GM12878 (cell line): ENCODE measurements at places on chromosomes 12 and 14. TPM values are rescaled to one million over a fixed set of nuclear protein-coding genes. Genes with fewer than 3 reads are reported as not detected.

DNA sequence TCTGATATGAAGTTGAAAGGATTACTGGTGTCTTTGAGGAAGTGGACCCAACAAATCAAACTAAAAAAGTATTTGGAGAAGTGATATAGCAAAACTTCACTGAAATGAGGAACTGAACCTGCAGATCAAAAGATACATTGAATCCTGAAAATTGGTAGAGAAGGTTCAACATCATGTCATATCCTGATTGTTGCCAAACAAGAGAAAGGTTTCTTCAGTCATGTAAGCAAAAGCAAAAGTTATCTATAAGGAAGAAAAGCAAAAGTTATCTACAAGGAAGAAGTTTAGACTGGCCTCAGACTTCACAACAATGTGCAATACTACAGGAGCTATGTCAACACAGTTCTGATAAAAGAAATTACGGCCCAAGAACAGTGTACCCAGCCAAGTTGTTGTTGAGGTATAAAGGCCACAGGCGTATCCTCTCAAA lies 142.7 kb downstream of the RAD51B start:
- DNase-seq = peak; percentile 77

FOXM1 gene
- 58.6 and 60.0 TPM in 2 replicates for total RNA-seq

- DNase-seq = no peak
Observed at GRCh38 chr12:79547044-79547734, 143.6 kb downstream of the PAWR start.

DNA sequence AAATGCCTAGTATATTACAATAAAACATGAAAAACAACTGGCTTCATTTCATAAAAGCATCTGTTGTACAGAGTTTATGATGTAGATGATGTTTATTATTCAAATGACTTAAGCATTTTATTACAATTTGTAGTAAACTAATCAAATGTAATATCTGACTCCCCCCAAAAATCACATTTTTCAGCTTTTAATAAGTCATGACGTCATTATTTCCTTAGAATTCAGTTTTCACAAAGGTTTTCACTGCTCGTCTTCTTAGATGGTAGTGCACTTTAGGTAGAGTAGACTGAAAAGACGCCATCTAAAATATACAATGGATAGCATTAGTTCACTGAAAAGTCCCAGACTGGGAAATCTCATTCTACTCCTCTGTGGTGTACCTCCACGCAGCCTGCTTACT lies 181.5 kb downstream of the ACSS3 start:
- no peak for DNase-seq

- no peak for DNase-seq
Observed at GRCh38 chr12:19659501-19659900, 220.2 kb downstream of the AEBP2 start.

GRCh38 chr12:46492471-46493085 lies 120.0 kb upstream of the SLC38A2 start:
- no peak for DNase-seq

DNA sequence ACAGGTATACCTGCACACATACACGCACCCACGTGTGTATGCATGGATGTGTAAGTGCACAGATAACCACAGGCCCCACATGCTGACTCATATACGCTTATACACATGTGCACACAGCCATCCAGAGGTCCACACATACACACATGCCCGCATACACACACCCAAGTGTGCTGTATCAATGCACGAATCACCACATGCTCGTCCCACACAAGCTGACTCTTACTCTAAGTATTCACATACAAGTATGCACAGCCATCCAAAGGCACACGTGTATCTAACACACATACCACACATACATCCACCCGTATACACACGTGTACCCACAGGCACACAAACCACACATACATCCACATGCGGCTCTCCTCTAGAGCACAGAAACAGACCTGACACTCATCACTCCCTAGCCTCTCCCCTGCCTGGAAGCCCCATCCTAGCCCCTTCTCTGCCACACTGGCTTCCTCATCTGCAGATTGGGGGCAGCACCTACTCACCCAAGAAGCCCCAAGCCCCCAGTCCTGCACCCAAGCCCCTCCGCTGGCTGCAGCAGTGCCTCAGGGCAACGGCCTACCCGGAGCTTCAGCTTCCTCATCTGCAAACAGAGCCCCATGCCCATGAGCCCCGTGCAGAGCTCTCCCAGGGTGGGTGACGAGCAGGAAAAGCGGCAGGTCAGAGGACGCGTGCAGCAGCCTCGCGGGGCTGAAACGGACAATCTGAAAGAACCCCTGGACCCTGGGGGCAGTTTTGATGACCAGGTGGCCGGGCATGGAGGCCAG lies 105.4 kb downstream of the NCOR2 start:
- DNase-seq = no peak

POTEG gene
- 1.6 and 1.7 TPM in 2 replicates for total RNA-seq

RASAL1 gene
- not detected in 2 replicates for total RNA-seq

DDX24 gene
- 179 and 186 TPM in 2 replicates for total RNA-seq

DNA sequence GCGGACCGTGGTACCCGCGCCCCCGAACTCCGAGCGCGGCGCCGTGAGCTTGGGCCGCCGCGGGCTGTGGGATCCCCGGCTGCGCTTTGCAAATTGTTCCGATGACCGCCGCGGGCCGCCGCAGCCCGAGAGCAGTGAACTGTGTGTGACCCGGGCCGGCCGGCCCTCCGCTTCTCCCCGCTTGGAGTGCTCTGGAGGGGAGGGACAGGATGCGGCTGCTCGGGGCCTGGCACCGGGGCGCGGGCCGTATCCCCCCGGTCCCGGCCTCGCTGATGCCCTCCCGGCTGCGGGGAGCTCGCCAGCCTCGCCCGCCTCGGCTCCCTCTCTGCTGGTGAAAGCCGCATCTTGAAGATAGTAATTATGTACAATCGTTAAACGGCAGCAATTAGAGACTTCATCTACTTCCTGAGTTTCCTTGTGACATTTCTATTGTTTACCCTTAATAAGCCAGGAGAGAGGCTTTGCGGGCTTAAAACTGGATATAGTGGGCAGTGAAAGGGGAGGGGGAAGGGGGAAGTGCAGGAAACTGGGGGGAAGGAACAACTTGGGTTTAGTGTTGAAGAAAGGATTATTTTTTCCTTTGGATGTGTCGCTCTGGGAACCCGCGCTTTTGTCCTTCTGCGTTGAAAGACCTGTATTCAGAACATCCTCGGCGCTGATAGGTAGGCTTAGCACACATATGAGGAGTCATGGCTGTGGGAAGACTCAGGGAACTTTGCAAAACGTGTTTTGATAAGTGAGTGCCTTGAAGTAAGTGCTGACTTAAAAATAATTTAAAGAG lies 1.2 kb downstream of the PELI2 start:
- DNase-seq = no peak

UNC79 gene
- total RNA-seq = 0.15 and 0.16 TPM in 2 replicates

PRH1 gene
- total RNA-seq = 9.2 and 11.6 TPM in 2 replicates

GRCh38 chr14:46840944-46841720 lies 189.6 kb upstream of the RPL10L start:
- DNase-seq = no peak

PWP1 gene
- total RNA-seq = 45.7 and 49.4 TPM in 2 replicates

SRGAP1 gene
- total RNA-seq = 0.85 and 0.96 TPM in 2 replicates

GRCh38 chr12:16002880-16003279 lies 91.7 kb downstream of the DERA start:
- no peak for DNase-seq

GRCh38 chr12:54625598-54625997 lies 9.1 kb downstream of the LACRT start:
- DNase-seq = no peak

- DNase-seq = no peak
Observed at GRCh38 chr12:24600996-24601395, 347.9 kb downstream of the BCAT1 start.

DNA sequence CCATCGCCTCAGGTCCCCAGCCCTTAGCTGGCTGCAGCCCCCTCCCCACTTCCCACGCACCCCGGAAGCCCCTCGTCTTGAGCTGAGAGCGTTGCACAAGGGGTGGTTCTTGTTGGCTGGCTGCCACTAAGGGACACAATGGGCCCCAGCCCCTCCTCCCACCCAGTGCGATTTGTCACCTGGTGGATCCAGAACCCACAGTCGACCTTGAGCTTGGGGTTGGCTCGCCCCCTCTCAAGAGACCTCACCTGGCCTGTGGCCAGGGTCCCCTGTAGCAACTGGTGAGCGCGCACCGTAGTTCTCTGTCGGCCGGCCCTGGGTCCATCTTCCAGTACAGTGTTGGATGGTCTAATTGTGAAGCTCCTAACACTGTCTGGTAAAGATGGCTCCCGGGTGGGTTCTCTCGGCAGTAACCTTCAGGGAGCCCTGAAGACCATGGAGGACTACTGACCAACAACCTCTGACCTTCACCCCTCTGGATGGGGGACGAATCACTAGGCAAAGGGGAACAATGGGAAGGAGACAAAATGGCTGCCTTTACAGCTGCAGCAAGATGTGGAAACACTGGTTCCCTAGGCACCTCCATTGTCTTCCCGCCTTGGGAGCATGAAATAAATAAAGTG lies 6.6 kb downstream of the PHB2 start:
- DNase-seq = no peak

- no peak for DNase-seq
Observed at GRCh38 chr12:102888511-102888910, 28.5 kb downstream of the PAH start.

- no peak for DNase-seq
Observed at GRCh38 chr12:81077686-81078441, at the start of gene ACSS3. Gene ACSS3 (plus strand): TSS chr12:81078079. CDS start chr12:81078121, 42 bp downstream.

DNA sequence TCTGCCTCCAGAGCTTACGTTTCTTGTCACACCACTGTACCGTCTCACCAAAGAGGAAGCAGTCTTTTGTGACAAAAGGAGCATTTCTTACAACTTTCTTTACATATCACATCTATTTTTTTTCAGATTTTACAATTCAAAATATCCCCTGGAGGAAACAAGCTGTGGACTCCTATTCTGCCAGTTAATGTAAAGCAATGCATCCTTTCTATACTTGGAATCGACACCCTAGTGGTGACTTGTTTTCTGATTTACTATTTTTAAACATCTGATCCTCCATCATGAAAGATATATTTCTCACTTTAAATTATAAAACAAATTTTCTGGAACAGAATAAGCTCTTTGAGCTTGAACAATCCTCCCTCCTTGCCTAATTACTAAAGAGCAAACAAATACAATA lies 34.8 kb downstream of the AICDA start:
- DNase-seq = no peak

DNA sequence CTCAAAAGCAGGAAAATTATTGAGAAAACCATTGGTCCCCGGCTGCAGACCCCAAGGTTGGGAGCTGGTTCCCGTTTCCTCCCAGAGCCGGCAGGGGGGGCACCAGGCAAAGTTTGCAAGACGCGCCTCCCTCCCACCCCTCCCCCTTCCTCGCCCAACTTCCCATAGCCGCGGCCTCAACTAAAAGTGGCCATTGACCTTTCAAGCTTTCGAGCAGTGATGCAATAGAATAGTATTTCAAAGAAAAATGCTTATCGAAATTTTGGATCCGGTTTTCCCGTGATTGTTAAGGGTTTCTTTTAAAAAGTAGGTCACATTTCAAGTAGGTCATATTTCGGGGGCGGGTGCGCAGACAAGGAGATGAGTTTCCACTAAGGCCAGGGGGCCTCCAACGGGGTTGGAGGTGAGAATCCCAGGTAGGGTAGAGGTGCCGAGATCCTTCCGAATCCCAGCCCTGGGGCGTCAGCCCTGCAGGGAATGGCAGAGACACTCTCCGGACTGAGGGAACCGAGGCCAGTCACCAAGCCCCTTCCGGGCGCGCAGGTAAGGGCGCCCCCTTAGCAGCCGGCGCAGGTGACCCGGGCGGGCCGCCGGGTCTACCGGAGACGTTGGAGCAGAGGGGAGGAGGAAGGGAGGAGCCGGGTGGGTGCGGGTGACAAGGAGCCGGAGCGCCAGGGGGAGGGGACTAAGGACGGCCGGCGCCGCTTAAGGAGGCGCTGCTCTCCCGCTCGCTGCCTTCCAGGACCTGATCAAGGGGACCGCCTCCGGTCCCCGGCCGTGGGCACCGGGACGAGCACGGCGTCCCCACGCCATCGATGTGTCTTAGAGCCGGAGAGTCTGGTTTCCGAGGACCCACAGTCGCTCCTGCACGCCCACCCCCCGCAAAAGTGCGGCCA lies 2.6 kb upstream of the SOCS2 start:
- no peak for DNase-seq

- DNase-seq = no peak
Observed at GRCh38 chr12:95548539-95549391, 2.5 kb downstream of the USP44 start.

- no peak for DNase-seq
Observed at GRCh38 chr12:100356644-100357223, at the start of gene SLC17A8. Gene SLC17A8 (plus strand): TSS chr12:100357074. CDS start chr12:100357392, 318 bp downstream.

KCNA1 gene
- 0.36 and 0.72 TPM in 2 replicates for total RNA-seq

GRCh38 chr14:89534902-89535685 lies 118.1 kb upstream of the FOXN3 start:
- DNase-seq = no peak

- no peak for DNase-seq
Observed at GRCh38 chr12:113477171-113477841, 5.6 kb upstream of the LHX5 start.

DNA sequence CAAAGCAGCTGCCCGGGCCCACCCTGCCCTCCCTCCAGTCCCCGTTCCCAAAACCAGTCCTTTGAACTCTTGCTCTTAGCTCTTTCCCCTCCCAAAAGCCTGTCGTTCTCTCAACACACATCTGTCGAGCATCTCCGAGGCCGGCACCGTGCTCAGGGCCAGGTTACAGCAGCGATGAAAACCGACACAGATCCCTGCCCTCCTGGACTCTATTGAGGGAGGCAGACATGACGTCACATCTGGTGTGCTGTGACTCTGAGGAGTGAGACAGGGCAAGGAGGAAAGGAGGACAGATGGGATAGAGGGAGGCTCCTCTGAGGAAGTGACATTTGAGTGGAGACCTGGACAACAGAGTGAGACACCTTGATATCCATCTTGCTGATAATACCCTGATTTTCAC lies 34.6 kb upstream of the PWP1 start:
- no peak for DNase-seq

DNA sequence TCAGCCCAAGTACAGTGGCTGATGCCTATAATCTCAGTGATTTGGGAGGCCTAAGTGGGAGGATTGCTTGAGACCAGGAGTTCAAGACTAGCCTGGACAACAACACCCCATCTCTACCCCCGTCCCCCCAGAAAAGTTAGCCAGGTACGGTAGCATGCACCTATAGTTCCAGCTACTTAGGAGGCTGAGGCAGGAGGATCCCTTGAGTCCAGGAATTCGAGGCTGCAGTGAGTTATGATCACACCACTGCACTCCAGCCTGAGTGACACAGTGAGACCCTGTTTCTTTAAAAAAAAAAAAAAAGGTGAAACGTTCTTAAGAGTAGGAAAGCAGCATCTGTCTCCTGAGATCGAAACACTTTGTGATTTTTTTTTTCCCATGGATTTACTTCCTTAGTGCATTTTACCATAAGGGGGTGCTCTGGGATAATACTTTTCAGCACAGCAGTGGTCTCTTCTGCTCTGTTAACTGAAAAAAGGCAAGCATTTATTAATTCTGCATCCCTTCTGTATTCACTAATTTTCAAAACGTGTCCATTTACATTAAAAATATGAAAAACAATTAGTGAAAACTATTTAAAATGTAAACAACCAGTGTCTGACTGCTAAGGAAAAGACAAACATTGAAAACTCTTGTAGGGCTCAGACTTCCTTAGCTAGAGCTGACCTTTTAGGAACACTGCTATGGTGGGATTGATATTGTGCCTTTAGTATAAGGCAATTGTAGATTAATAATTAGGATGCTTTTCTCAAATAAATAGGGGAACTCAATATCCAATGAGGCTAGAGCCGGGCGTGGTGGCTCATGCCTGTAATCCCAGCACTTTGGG lies 31.2 kb upstream of the USP44 start:
- no peak for DNase-seq
